ENCODE measurements at places on chromosomes 16 and 17. TPM values are rescaled to one million over a fixed set of nuclear protein-coding genes. Genes with fewer than 3 reads are reported as not detected.

GRCh38 chr17:78818932-78819331 lies 21.7 kb downstream of the USP36 start:
- no peak for DNase-seq

GRCh38 chr17:60372790-60373483 lies 19.0 kb downstream of the USP32 start:
- no peak for DNase-seq

- peak; percentile 65 for DNase-seq
Observed at GRCh38 chr17:38867968-38868816, 1.7 kb upstream of the LASP1 start.

GRCh38 chr16:66131895-66132294 lies 234.6 kb upstream of the CDH5 start:
- DNase-seq = no peak

CNGB1 gene
- total RNA-seq = not detected

TLCD3A gene
- total RNA-seq = 2.8 TPM

GRCh38 chr16:89564476-89565255 lies 4.2 kb downstream of the RPL13 start:
- DNase-seq = no peak

DNA sequence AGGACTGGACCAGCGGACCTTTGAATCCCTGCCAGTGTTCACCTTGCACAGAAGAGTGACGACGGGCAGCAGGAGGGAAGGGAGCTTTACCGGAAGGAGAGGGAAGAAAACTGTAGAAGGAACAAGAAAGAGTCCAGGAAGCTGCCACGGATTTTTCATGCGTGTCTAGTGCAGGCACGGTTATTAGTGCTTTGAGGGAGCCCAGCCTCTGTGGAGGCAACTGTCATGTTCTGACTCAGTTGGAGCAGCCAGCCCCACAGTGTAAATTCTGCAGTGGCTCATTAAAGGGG lies 6.5 kb upstream of the HOXB13 start:
- DNase-seq = no peak

DNA sequence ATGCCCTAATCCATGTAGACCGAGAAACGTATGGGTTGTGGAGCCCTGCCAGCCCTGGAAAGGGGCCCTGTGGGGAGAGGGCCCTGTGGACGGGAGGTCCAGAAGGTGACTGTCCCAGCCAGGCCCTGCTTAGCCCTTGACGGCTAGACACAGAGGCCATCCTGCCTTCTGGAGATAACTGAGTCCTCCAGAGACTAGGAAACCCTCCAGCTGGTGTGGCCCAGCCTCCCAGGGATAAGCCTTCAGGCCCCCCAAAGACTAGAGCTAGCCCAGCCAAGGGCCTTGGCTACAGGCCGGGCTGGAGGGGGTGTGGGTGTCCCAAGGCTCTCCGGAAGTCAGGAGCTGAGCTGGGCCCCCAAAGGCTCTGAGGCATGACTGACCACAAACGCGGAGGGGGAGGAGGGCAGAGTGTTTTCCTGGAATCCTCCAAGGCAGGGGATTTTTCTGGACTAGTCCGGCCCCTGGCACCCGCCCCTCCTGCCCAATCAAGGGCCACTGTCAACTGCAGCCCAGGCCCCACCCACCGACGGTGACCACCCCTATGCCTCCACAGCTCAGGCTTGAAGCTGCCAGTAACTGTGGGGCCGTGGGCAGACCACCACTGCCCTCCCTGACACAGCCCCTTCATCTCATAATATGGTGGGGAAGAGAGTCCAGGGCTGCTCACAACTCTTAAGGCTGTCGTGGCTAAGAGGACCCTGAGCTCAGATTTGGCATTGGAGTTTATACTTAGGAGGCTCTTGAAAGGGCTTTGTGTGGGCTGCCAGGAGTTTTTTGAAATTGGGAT lies 885 bp upstream of the VASN start:
- DNase-seq = peak; percentile 84

SALL1 gene
- not detected for total RNA-seq

SPATA32 gene
- total RNA-seq = not detected

DNA sequence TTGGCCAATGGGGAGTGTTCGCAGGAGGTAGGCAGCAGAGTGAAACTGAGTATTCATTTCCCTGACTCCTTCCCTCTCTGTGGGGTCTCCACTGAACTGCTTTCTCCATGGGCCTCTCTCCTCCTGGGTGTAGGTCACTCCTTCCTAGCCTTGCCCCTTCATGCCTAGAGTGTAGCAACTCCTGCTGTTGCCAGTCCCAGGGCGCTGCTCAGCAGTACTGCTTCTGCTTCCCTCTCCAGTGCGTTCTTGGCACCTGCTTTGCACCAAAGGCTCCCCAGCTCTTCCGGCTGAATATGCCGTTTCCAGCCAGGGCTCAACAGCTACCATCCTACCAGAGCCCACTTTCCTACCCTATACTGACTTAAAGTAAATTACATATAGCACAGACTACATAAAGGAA lies 92.2 kb downstream of the MAF start:
- DNase-seq = no peak

GRCh38 chr16:77853161-77853560 lies 64.8 kb downstream of the VAT1L start:
- no peak for DNase-seq

CCDC137 gene
- total RNA-seq = 4.8 TPM

- DNase-seq = peak; percentile 80
Observed at GRCh38 chr17:50201276-50201854, at the start of gene COL1A1. Gene COL1A1, minus strand, starts transcription at chr17:50201631. Its CDS starts 118 bp downstream, at chr17:50201513.

DNA sequence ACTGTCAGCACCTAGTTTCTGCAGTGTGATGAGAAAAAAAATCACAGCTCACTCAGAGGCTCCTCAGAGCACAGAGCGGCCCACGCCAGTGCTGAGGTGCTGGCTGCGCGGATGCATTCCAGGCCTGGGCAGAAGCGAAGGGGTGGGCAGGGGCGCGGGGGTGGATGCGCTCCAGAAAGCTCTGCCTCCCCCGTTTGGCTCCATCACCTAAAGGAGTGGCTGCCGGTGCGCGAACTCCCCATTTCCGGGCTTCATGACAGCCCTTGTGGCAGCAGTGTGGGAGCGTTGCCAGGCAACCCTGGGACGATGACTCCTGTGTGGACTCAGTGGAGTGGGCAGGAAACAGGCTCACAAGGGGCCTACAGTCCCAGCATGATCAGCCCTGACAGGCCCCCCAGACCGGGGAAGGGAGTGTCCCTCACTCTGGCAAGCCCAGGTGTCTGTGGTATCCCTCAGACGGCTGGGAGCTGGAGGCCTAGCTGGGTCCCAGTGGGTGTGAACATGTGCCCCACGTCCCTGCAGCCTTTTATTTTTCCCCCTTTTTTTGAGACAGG lies 32.8 kb upstream of the NUDT16L1 start:
- peak; percentile 58 for DNase-seq

OGFOD3 gene
- 27.4 TPM for total RNA-seq

DNA sequence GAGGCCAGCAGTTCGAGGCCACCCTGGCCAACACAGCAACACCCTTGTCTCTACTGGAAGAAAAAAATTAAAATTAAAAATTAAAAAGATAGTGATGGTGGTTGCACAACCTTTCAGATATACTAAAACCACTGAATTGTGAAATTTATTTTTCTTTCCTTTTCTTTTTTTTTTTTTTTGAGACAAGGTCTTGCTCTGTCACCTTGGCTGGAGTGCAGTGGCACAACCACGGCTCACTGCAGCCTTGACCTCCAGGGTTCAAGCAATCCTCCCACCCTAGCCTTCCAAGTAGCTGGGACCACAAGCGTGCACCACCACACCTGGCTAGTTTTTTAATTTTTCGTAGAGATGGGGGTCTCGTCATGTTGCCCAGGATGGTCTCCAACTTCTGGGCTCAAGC lies 254.4 kb downstream of the SLC39A11 start:
- no peak for DNase-seq

DNA sequence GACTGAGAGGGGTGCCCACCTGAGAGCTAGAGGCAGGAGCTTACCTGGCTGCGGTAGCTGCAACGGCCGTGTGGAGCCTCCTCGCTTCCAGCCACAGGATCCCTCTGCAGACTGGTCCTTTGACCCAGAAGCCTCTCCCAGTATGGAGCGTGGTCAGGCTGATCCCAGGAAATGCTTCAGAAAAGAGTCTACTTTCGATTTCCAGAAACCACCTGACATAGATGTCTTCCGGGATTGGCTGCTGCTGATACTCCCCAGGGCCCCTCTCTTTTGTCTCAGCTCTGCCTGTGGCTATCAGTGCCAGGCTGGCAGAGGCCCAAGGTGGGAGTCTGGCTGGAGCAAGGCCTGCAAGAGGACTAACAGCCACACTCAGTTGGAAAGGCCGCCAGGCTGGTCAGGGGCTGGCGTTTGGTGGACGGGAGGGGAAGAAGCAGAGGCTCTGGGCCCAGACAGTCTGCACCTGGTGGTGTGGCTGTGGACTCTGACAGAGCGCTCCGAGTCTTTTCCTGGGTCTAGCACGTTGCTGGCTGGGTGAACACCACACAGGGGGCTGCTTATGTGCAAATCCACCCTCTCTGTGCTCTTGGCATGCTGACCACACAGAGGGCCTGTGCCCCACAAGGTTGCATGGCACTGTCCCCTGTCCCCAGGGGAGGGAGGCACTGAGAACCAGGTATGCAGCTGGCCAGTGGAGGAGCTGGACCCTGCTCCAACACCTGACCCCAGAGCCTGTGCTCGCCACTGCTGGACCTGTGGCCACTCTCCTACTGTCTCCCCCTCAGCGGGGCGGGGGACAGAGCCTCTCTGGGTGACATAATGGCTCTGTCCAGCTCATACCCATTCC lies at the start of gene LGALS3BP:
Gene LGALS3BP, minus strand, starts transcription at position 144 of the 844 bp plus-strand sequence. CDS start 2,732 bp downstream, outside the sequence.
- DNase-seq = peak; percentile 79

PIK3R5 gene
- total RNA-seq = 2.3 TPM

DNA sequence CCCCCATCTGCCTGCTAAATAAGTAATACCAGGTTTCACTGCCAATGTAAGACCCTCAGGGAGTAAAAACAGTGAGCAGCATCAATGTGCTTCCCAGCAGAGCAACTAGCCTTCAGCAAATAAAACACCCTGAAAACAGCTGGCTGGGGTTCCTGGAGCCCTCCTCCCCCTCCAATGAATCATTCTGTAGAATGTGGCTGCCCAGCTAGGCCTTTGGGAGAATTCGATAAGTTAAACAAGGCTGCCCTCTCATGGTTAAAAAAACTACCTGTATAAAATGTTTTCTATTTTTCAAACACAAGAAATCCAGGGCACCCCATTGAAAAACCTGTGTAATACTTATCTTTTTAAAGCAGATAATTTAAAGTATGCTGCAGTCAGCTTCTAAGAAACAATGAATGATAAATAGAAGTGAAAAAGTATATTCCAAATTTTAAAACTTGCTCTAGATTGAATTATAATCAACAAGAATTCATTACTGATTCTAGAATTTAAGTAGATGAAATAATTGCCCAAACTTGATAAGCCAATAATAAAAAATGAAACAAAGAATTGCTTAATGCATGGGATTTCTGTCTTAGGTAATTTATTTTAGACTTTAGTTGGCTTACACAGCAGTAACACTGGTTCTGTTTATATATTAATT lies 9.4 kb upstream of the TOM1L1 start:
- DNase-seq = no peak

- peak; percentile 92 for DNase-seq
Observed at GRCh38 chr17:38464723-38465390, 36.6 kb downstream of the ARHGAP23 start.

GRCh38 chr17:65595071-65595656 lies 33.7 kb upstream of the AXIN2 start:
- DNase-seq = no peak

DNA sequence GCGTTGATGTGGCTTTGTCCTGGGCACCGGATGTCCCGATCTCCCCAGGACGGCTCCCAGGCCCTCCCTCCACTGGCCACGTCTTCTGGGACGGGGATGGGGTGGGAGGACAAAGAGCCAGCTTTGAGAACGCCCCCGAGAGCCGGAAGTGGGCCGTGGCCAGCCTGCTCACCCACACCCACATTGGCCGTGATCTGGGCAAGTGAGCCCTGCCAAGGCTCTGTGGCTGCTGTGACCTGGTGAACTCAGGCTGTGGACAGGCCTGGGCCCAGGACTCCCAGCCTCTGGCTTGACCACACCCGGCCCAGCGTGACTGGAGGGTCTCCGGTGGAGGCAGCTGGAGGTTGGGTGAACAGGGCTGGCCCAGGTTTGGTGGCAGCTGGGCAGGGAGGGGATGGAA lies 3.3 kb downstream of the CDH15 start:
- no peak for DNase-seq

ELMO3 gene
- total RNA-seq = 0.55 TPM

CENPV gene
- 34.8 TPM for total RNA-seq

GRCh38 chr16:53780051-53780450 lies 76.1 kb downstream of the FTO start:
- DNase-seq = no peak

PPL gene
- 3.2 TPM for total RNA-seq

CHST4 gene
- not detected for total RNA-seq

DNA sequence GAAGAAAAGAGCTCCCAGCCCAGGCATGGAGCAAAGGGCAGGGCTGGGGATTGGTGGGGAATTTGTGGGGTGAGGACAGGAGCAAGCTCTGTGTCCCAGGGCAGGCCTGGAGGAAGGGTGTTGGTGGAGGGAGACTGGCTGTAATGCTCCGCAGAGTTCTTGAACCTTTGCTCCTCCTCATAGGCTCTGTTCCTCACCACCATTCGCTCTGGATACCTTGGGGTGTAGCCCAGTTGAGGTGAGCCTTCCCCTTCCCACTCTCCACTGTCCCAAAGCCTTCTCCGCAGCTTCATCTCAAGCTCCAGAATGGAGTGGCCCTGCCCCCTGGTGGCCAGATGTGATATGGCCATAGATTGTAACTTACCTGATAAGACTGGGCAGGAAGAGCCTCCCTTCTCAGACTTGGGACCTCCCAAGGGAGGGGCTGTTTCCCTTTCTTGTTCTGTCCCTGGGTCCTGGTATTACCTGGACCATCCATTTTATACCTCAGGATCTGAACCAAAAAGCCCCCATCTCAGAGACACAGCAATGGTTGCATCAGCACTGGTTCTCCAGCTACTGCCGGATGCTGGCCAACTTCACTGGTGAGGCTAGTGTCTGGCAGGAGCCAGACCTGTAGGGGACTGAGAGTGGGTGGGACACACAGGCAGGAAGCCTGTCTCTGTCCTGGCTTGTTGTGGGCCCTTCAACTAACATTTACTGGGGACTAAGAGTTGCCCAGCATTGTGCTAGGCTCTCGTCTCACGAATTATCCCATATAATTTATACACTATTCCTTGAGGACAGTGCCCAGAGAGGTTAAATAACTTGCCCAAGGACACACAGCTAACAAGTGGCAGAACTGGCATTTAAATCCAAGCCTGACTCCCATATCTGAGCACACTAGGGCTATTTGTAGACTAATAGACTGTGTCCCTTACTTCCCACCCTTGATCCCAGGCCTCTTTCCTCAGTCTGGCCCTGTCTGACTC lies 19.1 kb upstream of the STAC2 start:
- peak; percentile 84 for DNase-seq

DNA sequence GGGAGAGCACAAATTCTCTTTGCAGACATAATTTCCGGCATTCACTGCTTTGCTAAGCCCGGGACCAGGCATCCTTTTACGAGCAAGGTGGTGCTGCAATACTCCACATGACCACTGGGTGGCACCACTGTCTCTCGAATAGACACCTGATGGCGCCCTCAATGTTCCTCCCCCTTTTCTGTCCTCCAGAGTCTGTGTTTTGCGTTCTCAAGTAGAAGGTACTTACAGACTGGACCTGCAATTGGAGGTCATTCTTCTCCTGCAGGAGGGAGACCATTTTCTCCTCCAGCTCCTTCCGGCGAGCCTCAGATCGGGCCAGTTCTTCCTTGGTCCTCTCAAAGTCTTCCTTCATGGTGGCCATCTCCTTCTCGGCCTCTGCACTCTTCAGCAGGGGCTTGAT lies 45.2 kb downstream of the MYH13 start:
- peak; percentile 88 for DNase-seq
